ENCODE measurements at places on chromosomes 11 and 22.

- no peak for DNase-seq
Observed at GRCh38 chr11:94088906-94089305, 39.7 kb upstream of the PANX1 start.

GRCh38 chr11:45083544-45084087, 62.8 kb upstream of the PRDM11 start:
- DNase-seq: no peak

- DNase-seq: no peak
Observed at GRCh38 chr11:68353118-68353517, 40.7 kb downstream of the LRP5 start.

- no peak for DNase-seq
Observed at GRCh38 chr11:75369560-75370255, 18.2 kb upstream of the ARRB1 start.

- no peak for DNase-seq
Observed at GRCh38 chr11:47004595-47005033, 68.1 kb downstream of the CSTPP1 start.

DNA sequence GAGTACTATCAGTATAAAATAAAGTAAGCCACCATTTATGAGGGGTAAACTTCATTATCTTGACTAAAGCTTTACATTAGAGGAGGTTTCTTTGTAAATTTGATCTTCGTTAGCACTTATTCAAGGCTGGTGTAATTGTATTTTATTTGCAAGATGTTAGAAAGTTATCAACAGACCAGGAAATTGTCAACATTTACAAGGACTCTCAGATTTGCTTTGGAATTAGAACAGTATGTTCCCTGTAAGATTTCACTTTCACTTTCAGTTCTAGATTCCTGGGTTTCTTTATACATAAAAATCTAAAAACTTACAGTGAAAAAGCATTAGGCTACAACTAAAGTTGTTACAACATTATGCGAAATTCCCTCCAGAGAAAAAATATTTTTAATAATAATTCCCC, 4.6 kb upstream of the BIRC3 start:
- DNase-seq: no peak

GRCh38 chr11:132103021-132103420, 732.6 kb downstream of the NTM start:
- no peak for DNase-seq

DNA sequence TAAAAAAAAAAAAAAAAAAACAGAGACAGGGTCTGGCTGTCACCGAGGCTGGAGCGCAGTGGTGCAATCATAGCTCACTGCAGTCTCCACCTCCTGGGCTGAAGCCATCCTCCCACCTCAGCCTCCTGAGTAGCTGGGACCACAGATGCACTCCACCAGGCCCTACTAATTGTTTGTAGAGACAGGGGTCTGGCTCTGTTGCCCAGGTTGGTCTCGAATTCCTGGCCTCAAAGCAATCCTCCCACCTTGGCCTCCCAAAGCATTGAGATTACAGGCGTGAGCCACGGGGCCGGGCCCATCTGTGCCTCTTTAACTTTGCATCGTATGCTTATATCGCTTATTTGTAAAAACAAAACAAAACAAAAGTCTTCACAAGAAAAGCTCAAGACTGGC, 3.1 kb downstream of the CPT1A start:
- no peak for DNase-seq

- DNase-seq: no peak
Observed at GRCh38 chr11:1005928-1006327, 30.6 kb downstream of the MUC6 start.

- no peak for DNase-seq
Observed at GRCh38 chr11:119807841-119808240, 78.8 kb upstream of the NECTIN1 start.

DNA sequence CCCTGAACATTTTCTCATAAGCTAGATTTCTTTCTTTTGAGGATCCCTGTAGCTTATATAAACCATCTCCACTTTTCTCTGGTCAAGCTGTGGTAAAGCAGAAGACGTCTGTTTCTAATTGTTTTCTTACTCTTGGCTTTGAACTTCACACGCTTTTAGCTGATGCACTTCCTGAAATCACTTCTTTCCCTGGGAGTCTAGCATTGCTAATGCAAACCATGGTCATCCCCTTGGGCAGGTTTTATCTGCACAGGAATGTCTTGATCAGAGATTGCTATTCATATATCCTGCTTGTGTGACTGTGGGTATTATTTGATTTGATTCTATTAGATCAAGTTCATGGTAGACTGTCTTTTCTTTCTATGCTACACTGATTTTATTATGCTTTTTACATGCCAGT, 199.2 kb upstream of the POU2AF2 start:
- no peak for DNase-seq

- no peak for DNase-seq
Observed at GRCh38 chr11:124329787-124330478, 9.9 kb upstream of the OR8D2 start.

GRCh38 chr22:46788441-46789172, 26.2 kb downstream of the TBC1D22A start:
- DNase-seq: no peak
